ENCODE measurements at places on chromosomes 13 and 19.

GRCh38 chr13:100464006-100464405 is 124.6 kb downstream of the GGACT start:
- no peak for DNase-seq

- DNase-seq = no peak
These were observed 76.7 kb upstream of the GPR183 start for GRCh38 chr13:99383946-99384345.

DNA sequence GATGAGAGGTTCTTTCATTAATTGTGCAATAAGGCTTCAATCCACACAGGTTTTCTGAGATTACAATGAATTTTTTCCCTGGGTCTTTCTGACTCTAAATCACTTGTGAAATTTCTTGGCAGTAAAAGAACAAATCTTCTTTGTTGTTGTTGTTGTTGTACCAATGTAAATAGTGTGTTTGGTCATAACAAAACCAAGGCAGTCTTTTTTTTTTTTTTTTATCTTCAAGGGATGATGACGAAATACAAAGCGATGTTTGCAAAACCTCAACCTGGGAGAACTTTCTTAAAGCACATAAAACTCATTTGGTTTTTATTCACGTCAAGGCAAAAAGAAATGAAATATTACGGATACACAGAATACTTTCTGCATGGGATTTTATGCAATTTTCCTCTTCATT is 462.0 kb downstream of the LIG4 start:
- DNase-seq = no peak

- DNase-seq = no peak
These were observed 830 bp downstream of the MICOS13 start for GRCh38 chr19:5679289-5680083.

DNA sequence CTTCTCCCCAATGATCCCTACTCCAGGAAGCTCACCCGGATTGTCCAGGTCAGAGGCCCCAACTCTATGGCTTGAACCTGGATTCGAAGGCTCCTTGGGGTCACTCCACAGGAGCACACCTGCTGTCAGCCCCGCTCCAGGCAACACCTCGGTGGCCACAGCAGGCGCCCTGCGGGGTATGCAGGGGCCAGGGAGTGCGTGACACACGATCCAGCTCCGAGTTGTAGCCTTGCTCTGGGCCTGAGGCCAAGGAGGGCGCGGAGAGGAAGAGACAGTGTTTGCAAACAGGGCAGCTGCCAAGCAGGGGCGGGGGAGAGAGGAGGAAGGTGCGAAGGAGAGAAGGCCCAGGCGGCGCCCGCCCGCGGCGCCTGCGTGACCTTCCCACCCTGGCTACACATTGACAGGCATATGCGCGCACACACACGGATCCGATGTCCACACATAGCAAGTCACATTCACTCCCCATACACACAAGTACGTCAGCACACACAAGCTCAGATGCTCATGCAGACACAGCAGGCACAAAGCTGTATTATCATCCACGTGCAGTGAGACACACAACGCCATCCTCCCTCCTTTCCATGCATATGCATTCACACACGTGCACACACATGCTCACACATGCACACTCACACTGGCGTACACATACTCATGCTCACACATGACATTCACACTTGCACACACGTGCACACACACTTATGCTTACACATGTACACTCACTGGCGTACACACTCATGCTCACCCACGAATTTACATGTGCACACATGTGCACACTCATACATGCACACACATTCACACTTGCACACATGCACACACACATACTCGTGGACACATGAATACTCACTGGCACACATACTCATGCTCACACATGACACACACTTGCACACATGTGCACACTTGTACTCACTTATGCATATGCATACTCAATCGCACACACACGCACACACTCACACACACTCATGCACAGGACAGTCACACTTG is 10.4 kb downstream of the SBK2 start:
- DNase-seq = no peak

- DNase-seq = no peak
These were observed 934.8 kb upstream of the SPRY2 start for GRCh38 chr13:81275666-81276258.

GRCh38 chr19:55431183-55431582 is 11.9 kb downstream of the SHISA7 start:
- no peak for DNase-seq

- no peak for DNase-seq
These were observed 149.9 kb upstream of the HTR2A start for GRCh38 chr13:47046706-47047105.

DNA sequence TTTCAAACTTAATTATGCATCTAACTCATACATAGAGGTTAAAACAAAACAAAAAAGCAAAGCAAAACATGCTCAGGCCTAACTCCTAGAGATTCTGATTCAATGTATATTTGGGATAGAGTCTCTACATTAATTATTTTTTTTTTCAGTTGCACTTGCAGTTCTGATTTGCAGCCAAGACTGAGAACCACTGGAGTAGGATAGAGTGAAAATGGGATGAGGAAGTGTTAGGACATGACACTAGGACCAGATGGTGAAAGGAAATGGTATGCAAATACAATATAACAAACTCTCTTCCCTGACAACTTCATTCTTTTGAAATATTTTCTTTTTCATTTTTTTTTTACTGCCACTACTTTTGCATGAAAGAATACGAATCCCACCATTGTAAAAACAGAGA is 1.8 kb downstream of the CCDC122 start:
- no peak for DNase-seq

- DNase-seq = no peak
These were observed 294.2 kb downstream of the PCDH17 start for GRCh38 chr13:57925751-57926150.

- DNase-seq = no peak
These were observed 21.7 kb downstream of the MAU2 start for GRCh38 chr19:19342086-19343015.

- no peak for DNase-seq
These were observed 11.0 kb upstream of the KLK14 start for GRCh38 chr19:51093510-51094345.

DNA sequence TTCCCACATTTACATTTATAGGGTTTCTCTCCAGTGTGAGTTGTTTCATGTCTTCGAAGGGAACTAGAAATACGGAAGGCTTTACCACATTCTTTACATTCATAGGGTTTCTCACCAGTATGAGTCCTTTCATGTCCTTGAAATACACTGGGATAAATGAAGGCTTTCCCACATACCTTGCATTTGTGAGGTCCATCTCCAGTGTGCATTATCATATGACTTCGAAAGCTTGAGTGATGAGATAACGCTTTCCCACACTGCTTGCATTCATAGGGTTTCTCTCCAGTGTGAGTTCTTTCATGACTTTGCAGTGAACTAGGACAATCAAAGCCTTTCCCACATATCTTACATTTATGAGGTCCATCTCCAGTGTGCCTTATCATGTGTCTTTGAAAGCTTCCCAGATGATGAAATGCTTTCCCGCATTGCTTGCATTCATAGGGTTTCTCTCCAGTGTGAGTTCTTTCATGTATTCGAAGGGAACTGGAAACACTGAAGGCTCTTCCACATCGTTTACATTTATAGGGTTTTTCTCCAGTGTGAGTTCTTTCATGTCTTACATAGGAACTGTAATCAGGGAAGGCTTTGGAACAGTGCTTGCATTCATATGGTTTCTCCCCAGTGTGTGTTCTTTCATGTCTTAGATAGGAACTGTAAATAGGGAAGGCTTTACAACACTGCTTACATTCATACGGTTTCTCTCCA is 15.1 kb downstream of the ZNF442 start:
- no peak for DNase-seq

DNA sequence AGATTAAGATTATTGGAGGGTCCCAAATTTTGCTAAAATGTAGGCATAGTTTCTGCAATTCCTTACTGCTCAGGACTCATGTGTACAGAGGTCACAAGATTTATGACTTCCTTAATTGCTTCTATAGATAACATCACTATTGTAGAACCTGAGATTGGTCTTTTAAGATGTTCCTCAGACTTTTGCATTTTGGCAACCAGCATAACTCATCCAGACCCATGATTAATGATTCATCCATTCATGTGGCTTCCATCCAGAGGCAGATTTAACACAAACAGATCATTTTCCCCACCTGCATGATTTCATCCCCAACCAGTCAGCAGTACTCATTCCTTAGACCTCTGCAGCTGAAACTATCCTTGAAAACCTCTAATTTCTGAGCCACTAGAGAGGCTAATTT is 34.5 kb upstream of the CEACAM8 start:
- DNase-seq = no peak

DNA sequence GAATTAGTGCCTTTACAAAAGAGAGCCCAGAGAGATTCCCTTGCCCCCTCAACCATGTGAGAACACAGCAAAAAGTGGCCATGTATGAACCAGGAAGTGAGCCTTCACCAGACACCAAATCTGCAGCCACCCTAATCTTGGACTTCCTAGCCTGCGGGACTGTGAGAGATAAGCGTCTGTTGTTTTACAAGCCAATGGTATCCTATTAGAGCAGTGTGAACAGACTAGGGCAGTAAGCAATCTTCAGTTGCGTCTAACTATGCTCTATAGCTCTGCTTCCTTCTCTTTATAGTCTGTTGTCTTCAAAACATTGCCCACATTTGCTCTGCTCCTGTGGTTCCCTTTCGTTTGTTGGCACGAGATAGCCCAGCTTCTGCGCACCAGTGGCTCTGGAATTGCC is 109.5 kb upstream of the FNDC3A start:
- DNase-seq = no peak

GRCh38 chr13:23959231-23959862 is 62.0 kb upstream of the C1QTNF9B start:
- no peak for DNase-seq

DNA sequence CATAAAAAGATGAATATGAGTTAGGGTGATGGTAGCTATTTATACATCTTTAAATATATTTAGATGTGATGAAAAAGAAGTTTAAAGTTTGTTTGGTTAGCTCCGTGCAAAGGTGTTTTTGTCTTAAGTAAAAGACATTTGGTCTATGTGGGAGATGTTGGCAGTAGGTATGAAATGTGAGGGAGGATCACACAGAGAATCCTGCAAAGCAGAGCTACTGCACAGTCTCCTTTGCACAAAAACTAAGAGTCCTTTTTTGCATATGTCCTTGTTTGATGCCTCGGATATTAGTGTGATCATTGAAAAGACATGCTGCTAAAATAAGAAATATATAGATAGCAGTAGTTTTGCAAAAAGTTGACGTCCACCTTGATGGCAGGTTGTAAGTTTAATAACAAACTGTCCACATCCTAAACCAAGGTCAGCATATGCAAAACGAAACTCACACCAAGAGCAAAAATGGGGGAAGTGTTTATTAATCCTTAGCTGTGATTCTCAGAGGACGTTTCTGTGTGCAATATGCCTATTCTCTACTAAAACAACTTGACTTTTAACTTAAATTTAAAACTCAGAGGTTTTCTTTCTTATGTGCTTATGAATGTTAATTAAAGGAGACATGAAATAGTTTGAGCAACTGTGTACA is 870.1 kb downstream of the PCDH9 start:
- no peak for DNase-seq

DNA sequence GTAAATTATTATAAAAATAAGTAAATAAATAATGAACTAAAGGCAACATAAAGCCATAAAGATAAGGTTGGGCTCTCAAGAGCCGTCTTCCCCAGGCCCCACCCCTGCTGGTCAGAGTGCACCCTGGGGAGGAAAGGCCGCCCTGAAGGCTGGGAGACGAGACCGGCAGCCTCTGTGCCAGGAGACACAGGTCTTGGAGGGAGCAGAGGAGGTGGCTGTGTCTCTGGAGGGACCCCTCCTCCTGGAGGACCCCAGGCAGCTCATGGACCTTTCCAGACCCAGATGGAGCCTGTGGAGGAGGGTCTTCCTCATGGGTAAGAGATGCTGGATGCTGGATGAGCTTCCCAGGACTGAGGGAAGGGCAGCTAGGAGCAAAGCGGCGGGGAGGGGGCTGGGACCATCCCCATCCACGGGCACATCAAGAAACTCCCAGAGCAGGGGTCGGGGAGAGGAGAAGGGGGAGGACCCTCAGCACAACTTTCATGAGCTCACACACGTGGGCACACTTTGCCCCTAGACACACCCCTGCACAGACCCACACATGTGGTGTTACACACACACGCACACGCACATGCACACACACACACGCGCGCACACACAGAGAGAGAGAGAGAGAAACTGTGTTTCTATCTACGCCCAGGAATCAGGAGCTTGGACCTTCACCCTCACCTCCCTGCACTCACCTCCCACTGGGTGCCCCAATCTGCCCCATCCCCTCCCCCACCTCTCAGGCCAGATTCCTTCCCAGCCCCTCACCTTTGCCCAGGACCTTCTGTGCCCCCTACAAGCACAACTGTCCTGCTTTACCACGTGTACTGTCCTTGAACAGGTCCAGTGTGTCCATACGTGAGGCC is at the start of gene CEACAM18:
Gene CEACAM18, plus strand, starts transcription at position 159 of the 854 bp plus-strand sequence.
- no peak for DNase-seq

GRCh38 chr19:35754370-35755130 is 2.3 kb downstream of the HSPB6 start:
- DNase-seq = no peak

DNA sequence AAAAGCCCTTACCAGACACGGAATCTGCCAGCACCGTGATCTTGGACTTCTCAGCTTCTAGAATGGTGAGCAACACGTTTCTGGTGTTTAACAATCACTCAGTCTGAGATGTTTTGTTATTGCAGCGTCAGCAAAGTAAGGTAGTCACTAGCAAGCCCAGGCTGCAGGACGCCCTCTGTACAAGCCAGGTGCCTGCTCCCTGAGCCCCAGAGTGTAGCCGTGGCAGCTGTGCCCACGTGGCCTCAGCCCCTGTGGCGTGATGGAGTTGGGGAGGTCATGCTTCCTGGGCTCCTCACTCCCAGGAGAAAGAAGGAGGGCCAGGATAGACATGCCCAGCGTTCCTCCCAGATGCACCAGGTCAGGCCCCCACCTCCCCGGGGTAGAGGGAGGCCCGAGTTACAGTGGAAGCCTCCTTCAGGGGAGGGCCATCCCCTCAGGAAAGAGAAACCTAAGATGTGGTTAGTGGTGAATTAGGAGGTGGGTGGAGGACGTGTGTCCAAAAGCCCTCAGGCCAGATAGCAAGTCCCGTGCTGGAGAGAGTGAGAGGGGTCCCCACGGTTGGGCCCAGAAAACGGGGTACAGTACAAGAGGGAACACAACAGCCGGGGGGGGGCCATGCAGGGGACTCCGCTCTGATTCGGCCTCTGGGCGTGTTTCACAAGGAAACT is 169.6 kb upstream of the SOX1 start:
- no peak for DNase-seq

DNA sequence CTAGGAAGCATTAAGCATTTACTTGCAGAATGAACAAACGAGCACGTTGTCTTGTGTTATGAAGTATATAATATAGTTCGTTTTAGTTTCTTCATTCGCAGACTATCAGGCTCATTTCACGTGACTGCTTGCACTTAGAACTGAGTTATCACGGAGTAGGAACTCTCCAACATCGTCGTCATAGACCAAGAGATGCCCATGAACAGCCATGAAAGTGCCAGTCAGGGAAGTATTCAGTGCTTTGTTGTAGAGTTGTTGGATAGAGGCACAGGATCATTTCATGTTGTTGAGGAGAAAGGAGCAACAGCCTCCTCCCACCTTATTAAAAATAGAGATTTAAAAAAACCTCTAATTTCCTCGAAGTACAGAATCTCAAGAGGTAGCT is 977 bp upstream of the IL17D start:
- no peak for DNase-seq

GRCh38 chr13:77515785-77516184 is 19.7 kb upstream of the SCEL start:
- DNase-seq = no peak
